ENCODE measurements at places on chromosomes 5 and 9.

- no peak for DNase-seq
These were observed 286.7 kb downstream of the TLE4 start for GRCh38 chr9:79858508-79858907.

- no peak for DNase-seq
These were observed 258.9 kb downstream of the NTRK2 start for GRCh38 chr9:84928419-84928818.

DNA sequence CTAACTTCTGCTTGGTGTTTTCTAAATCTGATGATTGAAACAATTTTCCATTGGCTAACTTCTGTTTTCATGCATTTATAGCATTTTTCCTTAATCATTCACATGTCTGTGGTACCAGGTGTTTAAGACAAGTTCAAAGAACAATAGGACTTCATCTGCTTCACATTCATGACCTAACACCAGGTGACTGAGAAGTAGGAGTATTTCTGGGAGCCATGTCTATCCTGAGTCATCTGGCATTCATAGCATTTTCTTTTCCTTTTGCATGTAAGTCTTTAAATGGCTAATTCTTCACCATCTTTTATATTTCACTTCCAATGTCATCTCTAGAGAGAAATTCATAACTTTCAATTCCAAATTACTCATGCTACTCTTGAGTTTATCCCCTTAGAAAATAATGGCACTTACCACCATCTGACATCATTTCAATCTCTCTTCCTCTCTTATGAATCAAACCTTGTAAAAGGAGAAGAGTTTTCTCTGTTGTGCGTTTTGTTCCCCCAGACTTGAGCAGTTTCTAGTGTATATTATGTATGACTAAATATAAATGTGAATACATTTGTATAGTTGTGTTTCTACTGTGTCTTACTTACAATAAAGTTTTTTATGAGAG lies 1196.1 kb upstream of the CDH9 start:
- no peak for DNase-seq

- no peak for DNase-seq
These were observed 327.5 kb downstream of the EDIL3 start for GRCh38 chr5:84057211-84057610.

DNA sequence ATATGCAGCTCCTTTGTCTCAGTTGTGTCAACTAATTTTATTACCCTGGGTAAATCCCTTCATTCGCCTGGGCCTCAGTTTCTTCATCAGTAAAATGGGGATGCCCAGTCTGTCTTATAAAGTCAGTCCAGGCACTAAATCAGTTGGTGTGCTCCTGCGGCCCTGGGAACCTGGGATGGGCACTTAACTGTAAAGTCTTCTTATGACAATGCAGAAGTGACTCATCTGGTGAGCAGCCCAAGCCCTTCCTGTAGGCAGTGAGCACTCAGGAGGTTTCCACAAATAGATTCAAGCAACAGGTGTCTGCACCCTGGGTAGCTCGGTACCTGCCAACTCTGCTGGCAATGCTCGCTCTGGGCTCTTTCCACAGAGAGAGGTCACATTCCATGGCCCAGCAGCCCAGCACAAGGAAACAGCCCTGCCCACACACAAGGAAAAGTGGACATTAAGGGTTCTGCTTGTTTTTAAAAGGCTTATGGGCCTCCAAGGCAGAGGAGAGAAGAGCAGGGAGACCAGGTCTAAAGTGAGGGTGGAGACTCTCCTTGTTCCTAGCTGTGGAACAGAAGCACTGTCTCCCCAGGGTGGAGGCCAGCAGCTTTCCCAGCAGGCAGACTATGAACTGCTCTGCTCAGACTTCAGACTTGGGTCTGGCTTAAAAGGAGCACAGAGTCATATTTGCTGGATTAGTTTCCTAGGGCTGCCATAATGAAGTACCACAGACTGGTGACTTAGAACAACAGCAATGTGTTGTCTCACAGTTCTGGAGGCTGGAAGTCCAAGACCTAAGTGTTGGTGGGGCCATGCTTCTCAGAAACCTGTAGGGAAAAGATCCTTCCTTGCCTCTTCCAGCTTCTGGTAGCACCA lies 89.7 kb upstream of the ADRA1B start:
- no peak for DNase-seq

GRCh38 chr5:6818594-6819511 lies 105.6 kb downstream of the TENT4A start:
- DNase-seq, result no peak

- DNase-seq, result no peak
These were observed 28.2 kb downstream of the TCERG1 start for GRCh38 chr5:146475190-146475780.

GRCh38 chr9:22170990-22171670 lies 162.0 kb upstream of the CDKN2B start:
- DNase-seq, result no peak

DNA sequence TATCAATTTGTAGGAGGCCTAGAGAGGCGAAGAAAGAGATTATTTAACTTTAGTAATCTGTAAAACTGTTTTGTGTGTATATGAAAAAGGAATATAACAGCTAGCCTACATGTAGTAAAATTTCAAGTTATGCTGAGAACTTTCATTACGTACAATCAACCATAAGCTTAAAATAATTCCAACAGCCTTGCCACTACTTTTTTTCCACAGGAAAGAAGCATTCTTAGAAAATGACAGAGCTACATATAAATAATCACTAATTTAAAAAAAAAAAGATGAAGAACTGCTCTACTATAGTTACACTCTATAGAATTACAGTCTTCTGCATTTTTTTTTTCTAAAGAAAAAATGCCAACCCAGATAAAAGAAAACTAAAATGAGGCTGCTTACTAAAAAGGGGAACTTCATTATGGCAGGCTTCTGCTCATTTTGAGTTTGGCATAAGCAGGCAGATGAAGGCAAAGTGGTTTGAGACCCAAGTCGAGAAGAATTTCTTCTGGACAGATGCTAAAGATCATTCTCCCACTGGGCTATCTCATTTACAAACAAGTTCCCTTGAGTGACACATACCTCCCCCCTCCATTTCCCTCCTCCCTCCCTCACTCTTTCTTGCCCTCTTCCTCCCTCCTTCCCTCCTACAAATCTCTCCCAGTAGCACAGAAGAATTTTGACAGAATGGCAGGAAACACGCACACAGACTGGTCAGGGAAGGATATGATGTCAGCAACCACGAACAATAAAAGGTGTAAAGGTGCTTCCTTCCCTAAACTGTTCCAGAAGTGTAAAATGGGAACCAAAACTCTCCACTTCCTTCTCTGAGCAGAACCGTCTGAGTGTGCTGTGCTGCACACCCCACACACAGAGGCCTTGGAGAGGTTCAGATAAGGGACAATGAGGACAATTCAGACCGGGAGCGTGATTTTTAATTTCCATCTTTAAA lies 56.1 kb downstream of the MEF2C start:
- no peak for DNase-seq

DNA sequence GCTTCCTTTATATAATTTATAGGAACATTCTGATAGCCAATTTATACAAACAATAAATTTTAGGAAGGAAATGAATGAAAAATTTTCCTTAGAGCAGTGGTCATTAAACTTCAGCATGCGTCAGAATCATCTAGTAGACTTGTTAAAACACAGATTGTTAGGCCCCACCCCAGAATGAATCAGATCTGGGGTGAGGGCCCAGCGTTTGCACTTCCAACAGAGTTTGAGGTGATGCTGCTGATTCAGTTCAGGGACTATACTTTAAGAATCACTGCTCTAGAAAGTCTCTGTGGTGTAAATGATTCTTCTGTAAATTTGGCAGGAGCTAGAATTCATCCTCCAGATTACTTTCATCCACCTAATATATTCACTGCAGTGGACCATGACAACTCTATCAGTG lies 80.4 kb downstream of the SLC12A2 start:
- no peak for DNase-seq

DNA sequence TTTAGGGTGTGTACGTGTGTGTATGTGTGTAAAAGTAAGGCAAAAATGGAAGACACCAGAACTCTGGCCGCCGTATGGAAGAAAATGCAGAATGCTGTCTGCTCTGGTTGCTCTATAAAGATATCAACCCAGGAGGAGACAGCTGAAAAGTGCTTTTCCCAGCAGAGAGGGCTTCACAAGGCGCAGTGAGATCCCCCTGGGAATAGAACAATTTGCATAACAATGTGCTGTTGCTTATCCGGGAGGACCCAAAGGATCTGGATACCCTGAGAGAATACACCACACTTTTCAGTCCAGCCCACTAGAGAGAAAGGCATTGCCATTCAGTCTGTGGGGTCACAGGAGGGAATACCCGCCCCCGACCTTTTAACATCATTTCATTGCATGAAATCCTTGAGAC lies 230.6 kb downstream of the EBF1 start:
- no peak for DNase-seq

DNA sequence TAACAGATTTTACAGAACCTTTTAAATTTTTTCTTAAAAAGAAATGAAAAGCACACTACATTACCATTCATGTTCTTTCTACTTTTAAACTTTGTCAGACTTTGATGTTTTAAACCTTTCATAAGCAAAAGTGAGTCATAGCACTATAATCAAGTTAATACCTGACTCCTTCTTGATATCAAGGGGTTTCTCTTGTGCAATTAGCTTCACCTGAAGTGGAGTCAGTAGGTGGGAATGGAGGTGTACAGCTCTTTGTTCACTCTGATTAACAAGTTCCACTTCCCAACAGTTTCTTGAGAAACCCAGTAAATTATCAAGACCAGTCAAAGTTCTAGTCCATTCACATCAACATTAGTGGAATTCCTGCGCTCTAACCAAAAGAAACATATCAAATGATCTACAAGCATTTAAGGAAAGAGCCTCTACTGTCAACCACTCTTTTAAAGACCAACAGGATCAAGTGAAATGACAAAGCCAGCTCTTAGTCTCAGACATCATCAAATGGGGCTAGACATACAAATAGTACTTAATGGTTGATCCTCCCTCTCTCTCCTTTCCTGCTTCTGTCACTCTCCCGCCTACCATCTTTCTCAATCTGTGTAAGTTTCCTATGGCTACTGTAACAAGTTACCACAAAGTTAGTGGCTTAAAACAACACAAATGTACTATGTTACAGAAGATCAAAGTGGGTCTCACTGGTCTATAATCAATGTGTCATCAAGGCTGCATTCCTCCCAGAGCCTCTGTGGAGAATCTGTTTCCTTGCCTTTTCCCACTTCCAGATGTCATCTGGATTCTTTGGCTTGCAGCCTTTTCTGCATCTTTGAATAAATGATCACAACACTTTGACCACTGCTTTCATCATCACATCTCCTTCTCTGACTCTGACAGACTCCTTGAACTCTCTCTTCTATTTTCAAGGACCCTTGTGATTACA lies 68.0 kb downstream of the HINT1 start:
- no peak for DNase-seq

- DNase-seq, result no peak
These were observed 65.1 kb upstream of the ZNF366 start for GRCh38 chr5:72572236-72572765.

- no peak for DNase-seq
These were observed 344.1 kb downstream of the OSTF1 start for GRCh38 chr9:75432386-75432785.

Data from GOT3 (cell line).